ENCODE measurements at places on chromosomes 6 and 20.

- H3K4me3 ChIP-seq: no peak overlapping the region
- no peak overlapping the region for H3K27ac ChIP-seq
- DNase-seq: no peak
- no peaks in the 10 kb centered on the region for H3K4me1 ChIP-seq
- H3K27me3 ChIP-seq: no peaks in the 10 kb centered on the region
Observed at GRCh38 chr6:101085327-101085726, 204.2 kb upstream of the ASCC3 start.

GRCh38 chr6:47016261-47016660, 25.9 kb downstream of the ADGRF1 start:
- no peaks in the 10 kb centered on the region for H3K27me3 ChIP-seq
- no peak for DNase-seq
- no peak overlapping the region for H3K27ac ChIP-seq

- no peaks in the 10 kb centered on the region for H3K36me3 ChIP-seq
- DNase-seq: peak; percentile 61
- peaks cover 12% of the 10 kb centered on the region for H3K4me1 ChIP-seq
- no peak overlapping the region for H3K4me3 ChIP-seq
Observed at GRCh38 chr6:111661541-111662061, 55.9 kb upstream of the TRAF3IP2 start.

DNA sequence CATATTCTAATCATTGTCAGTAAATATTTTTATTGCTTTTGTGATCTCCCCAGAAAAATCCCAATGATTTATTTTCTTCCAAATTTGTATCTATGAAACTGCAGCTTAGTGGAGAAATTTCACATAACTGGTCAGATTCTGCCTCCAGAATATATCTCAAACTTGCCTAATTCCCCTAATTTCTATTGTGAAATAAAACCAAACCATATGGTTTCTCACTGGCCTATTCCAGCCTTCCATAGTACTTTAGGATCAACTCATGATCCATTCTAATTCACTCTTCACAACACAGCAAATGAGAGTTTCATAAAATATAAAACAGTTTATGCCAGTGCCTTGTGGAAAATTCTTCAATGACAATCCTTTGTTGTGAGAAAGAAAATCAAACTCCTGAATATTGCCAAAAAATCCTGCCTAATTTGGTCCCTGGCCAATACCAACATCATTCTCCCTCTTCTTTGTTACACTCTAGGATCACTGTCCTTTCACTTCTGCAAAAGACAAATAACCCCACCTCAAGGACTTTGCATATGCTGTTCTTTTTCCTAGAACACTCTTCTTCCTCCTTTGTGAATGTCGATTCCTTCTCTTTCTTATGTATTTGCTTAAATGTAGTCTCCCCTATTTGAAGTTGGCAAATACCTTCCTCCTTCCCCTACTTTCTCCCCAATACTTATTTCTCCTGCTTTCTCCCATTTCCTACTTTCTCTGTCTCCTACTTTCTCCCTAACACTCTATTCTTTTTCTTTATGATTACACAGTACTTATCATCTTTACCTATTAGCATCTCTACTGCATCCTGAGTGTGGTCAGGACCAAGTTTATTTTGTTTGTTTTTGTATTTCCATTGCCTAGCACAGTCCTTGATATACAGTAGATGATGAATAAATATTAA, 587.5 kb downstream of the RFPL4B start:
- H3K4me3 ChIP-seq: no peak overlapping the region
- no peak overlapping the region for H3K27ac ChIP-seq
- H3K36me3 ChIP-seq: no peaks in the 10 kb centered on the region
- DNase-seq: no peak

DNA sequence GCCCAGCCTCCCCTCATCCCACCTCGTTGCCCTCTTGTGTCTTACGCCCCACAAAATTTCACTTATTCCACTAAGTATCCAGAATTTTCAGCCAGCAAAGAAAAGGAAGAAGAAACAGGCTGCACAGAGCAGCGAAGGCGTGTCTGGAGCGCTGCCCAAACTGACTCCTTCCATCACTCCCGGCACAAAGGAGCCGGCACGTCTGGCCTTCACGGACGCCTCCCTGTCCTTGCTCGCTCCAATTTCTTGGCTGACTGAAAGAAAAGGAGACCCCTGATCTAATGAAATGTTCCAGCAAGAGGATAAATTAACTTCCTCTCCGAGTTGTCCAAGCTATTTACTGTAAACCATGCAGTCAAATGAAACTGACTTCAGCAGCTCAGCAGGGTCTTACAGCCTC, 152.3 kb upstream of the CDH4 start:
- H3K27me3 ChIP-seq: peaks cover 3% of the 10 kb centered on the region
- H3K4me1 ChIP-seq: no peaks in the 10 kb centered on the region
- no peak overlapping the region for H3K27ac ChIP-seq
- H3K36me3 ChIP-seq: no peaks in the 10 kb centered on the region

DNA sequence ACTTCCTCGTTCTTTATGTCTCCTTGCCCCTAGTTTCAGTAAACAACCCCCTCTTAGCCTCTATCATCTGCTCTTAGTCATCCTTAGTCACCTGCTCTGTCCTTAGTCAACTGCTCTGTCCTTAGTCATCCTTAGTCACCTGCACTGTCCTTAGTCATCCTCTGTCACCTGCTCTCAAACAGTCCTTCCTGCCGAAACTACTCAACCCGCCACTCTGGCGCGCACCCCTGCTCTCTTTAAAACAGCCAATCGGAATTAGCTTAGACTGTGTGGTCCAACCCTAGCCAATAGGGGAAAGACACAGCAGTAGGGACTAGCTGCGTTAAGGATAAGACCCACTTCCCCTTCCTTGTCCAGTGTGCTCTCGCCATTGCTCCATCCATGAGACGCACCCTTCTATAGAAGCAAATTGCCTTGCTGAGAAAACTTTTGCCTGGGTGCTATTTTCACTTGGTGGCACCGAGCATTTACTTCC, 73.9 kb downstream of the BACH2 start:
- DNase-seq: no peak
- H3K27me3 ChIP-seq: no peaks in the 10 kb centered on the region
- no peak overlapping the region for H3K27ac ChIP-seq
- no peaks in the 10 kb centered on the region for H3K36me3 ChIP-seq
- H3K4me3 ChIP-seq: no peak overlapping the region
- H3K4me1 ChIP-seq: peaks cover 30% of the 10 kb centered on the region

DNA sequence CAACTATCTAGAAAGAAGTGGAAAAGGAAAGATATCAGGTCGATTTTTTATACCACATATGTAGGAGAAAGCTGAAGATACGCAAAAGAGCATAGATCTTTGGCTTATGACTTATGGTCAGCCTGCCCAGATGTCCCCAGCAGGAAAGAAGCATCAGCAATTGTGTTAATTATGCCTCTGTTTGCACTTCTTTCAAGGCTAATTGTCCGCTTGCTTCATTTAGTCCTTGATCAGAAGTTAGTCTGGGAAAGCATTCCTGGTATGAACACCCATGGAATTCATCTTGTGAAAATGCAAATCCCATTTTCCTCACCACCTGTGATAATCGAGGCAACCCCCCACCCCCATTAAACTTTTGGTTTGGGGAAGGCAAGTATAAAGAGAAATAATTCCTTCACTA, 62.8 kb downstream of the ATP9A start:
- DNase-seq: no peak
- no peaks in the 10 kb centered on the region for H3K27me3 ChIP-seq
- H3K36me3 ChIP-seq: no peaks in the 10 kb centered on the region
- H3K4me3 ChIP-seq: no peak overlapping the region
- peaks cover 16% of the 10 kb centered on the region for H3K4me1 ChIP-seq

DNA sequence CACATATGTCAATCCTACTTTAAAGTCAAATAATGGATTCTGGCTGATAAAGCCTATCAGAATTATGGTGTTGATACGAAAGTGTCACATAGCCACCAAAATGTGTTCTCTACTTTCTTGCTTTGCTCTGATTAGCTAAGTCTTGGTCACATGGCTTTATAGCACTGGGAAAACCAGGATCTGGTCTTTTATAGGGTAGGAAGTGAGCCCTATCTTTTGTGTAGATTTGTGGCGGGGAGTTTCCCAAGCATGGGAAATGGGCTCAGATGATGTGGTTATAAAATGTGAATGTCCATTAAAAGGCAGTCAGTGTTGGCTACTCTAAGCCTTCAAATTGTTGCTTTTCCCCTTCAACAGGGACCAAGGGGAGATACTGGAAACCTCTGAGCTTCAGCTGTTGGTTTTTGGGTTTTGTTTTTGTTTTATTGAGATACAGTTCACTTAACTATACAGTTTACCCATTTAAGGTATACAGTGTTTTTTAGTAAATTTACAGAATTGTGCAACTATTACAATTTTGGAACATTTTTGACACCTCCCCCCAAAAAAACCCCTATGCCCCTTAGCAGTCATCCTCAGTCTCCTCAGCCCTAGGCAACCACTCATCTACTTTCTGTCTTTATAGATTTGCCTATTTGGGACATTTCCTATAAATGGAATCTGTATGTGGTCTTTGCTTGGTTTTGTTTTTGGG, 12.2 kb downstream of the RRP36 start:
- no peak overlapping the region for H3K27ac ChIP-seq
- peaks cover 49% of the 10 kb centered on the region for H3K36me3 ChIP-seq
- H3K4me3 ChIP-seq: no peak overlapping the region
- no peaks in the 10 kb centered on the region for H3K4me1 ChIP-seq
- no peaks in the 10 kb centered on the region for H3K27me3 ChIP-seq

DNA sequence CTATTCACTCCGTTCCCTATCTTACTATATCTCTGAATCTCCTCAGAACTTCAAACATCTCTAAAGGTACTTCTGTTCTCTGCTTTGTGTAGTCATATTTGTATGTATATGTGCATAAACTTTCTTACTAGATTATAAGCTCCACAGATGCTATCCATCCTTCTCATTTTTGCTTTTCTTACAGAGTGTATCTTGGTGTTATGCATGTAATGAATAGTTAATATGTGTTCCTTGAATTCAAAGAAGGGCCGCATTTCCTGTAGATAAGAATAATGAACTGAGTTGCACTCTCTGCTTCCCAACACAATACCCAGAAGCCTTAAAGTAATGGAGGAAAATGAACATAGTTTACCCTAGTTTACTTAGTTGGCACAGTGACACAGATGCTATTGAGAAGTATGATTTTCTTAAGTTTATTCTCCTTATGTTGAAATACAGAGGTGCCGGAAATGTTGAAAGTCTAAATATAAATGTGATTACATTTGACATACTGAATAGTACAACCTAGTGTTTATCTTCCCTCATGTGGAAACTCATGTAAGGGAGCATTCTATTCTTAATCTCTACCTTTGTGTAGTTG, 6.0 kb downstream of the NUS1 start:
- no peak overlapping the region for H3K4me3 ChIP-seq
- H3K27me3 ChIP-seq: no peaks in the 10 kb centered on the region
- peak; percentile 13 for DNase-seq
- peaks cover 10% of the 10 kb centered on the region for H3K4me1 ChIP-seq

- no peak overlapping the region for H3K4me3 ChIP-seq
- H3K4me1 ChIP-seq: peaks cover 16% of the 10 kb centered on the region
- DNase-seq: no peak
- H3K36me3 ChIP-seq: no peaks in the 10 kb centered on the region
- no peaks in the 10 kb centered on the region for H3K27me3 ChIP-seq
Observed at GRCh38 chr6:52661551-52661950, 9.4 kb upstream of the TMEM14A start.

DNA sequence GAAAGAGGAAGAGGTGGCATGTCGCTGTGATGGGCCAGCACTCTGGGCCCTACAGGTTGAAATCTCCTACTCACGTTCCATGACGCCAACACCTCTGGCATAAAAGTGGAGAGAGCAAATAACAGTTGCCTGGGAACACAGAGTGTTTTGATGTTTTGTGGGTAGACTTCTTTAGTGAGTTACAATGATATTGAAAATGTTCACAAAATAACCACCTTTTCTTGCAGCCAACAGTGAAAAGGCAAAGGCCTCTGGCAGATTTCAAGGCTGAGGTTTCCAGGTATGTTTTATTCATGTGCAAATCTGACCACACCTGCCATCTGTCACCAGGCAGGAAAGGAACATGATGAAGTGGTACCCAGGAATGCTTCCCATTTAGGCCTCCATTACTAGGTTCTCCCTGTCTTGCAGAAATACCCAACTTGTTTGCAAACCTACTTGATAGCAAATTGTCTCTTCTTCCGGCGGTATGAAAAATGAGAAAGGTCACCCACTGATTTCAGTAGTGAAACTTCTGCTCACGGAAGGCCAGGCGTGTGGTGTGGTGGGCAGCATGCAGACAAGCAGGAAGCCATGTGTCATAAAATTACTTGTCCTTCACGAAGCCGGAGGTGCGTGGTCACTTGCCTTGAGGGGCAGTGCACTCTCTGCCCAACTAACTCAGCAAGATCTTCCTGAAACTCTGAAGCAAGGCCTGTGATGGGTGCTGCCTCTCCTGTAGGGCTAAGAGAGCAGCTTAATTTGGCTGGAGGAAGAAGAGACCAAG, 299.1 kb upstream of the PRDM1 start:
- no peak for DNase-seq
- H3K4me3 ChIP-seq: no peak overlapping the region
- H3K4me1 ChIP-seq: no peaks in the 10 kb centered on the region
- no peaks in the 10 kb centered on the region for H3K36me3 ChIP-seq
- no peaks in the 10 kb centered on the region for H3K27me3 ChIP-seq

DNA sequence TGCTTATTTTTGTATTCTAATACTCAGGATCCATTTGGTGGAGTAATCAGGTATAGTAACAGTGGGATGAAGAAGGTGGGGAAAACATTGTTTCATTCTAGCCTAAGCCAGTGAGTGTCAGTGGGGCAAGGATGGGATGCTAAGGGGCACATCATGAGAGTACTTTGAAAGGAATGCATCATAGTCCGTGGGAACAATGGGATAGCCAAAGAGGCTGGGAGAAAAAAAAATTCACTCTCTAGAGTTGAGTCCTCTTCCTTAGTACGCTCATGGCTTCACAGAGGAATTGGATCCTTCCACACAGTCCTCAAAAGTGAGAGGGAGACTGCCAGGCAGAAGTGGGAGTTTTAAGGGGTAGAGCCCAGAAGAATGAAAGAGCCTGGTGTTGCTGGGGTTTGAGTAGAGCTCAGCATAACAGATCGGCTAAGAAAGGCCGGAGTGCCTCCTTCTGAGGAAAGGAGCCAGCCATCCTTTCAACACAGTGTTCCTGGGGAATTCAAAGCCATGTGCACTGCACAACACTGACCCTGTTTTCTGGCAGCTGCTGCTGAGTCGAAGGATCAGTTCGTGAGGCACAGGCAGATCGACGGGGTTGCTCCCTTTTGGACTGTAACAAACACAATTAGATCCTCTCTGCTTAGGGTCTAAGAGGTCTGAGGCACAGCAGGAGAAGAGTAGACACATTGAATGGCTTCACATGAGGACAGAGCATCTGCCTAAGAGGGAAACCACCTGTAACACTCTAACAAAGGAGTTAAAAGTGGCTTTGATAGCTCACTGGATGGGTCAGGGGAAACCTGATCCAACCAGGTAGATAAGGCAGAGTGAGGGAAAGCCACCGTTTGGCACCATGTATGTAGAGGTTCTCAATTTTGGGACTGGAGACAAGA, 61.2 kb downstream of the ELOVL5 start:
- no peak for DNase-seq
- H3K27me3 ChIP-seq: no peaks in the 10 kb centered on the region
- no peak overlapping the region for H3K27ac ChIP-seq
- H3K4me3 ChIP-seq: no peak overlapping the region
- no peaks in the 10 kb centered on the region for H3K4me1 ChIP-seq
